Activated CD4-positive, alpha-beta T cell treated with anti-CD3 and anti-CD28 coated beads for 48 hours (primary cell): ENCODE measurements at places on chromosomes 3 and 15.

GRCh38 chr15:75705854-75706681, 6.6 kb downstream of the CSPG4 start:
- DNase-seq = no peak

DNA sequence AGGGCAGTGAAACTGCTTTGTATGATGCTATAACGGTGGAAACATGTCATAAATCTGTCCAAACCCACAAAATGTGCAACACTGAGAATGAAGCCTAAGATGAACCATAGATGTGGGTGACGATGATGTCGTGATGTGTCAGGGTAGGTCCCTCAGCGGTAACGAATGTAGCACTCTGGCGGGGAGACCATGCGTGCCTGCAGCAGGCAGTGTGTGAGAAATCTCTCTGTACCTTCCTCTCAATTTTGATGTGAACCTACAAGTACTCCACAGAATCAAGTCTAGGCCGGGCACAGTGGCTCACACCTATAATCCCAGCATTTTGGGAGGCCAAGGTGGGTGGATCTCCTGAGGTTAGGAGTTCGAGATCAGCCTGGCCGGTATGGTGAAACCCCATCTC, 268.2 kb upstream of the LYSMD4 start:
- peak; percentile 57 for DNase-seq

GRCh38 chr3:26406636-26407035, 215.9 kb upstream of the LRRC3B start:
- DNase-seq = no peak

- DNase-seq = no peak
Measured at GRCh38 chr3:193928354-193929209, 207.4 kb upstream of the HES1 start.

DNA sequence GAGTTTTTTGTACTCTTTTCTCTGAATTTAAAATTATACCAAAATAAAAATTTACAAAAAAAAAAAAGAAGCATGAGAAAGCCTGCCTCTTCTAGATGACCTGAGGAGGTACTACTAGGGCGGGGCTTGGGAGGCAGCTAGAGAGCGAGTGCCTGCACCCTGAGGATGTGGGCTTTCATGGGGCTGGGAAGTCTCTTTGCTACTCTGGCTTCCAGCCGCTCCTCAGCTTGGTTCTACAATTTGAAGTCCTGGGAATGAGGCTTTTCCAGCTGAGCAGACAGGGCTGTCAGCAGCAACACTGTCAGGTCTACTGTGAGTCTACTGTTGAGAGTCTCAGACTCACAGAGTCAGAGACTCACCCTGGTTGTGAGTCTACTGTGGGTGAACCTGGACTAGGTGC, 8.2 kb upstream of the PSTPIP1 start:
- peak; percentile 28 for DNase-seq

GRCh38 chr3:176905331-176905730, 292.0 kb downstream of the TBL1XR1 start:
- no peak for DNase-seq

- DNase-seq = no peak
Measured at GRCh38 chr3:28502397-28502937, 153.8 kb upstream of the AZI2 start.
